ENCODE measurements at places on chromosomes 12 and 14.
A peak's percentile ranks its signal among the peaks of the same experiment; 100 is the strongest.

DNA sequence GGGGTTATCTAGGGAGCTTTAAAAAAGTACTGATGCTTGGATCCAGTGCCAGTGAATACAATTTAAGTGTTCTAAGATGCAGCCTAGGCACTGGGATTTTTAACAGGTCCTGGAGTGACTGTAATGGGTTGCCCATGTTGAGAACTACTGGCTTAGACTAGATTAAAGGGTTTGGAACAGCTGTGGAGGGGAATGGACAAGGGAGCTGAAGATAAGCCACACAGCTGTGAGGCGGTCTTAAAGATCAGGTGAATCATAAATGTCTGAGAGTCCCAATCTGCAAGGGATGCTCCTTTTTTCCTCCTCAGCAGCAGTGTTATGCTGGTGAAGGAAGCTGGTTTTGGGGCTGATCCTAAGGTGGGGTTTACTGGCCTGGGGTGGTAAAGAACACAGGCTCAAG is 35.5 kb upstream of the FRMD6 start:
- no peak for DNase-seq

DNA sequence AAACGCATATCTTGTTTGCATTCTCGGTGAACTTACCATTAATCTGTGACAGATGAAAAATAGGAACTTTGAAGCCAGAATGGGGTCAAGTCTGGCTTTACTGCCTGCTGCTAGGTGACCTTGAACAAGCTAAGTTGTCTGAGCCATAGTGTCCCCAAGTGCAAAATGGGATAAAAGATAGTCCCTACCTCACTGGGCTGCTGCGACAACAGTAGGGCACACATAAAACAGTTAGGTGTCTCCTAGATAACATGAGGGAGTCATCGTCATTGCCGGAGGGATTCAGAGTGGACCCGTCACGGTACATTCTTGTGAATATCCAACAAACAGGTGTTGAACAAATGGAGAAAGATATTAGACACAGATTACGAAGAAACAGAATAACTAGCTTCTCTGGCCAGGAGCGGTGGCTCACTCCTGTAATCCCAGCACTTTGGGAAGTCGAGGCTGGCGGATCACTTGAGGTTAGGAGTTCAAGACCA is 71.2 kb downstream of the NINJ2 start:
- DNase-seq, result no peak

GRCh38 chr14:79496701-79497100 is 714.6 kb downstream of the DIO2 start:
- no peak for DNase-seq

- no peak for DNase-seq
Measured at GRCh38 chr12:100249941-100250340, 16.9 kb downstream of the DEPDC4 start.

GRCh38 chr12:19382111-19382526 is 57.2 kb upstream of the AEBP2 start:
- DNase-seq, result peak; percentile 46

- DNase-seq, result no peak
Measured at GRCh38 chr14:54794159-54794558, 108.5 kb downstream of the GCH1 start.

- no peak for DNase-seq
Measured at GRCh38 chr14:37198273-37198598, 499 bp downstream of the MIPOL1 start.

DNA sequence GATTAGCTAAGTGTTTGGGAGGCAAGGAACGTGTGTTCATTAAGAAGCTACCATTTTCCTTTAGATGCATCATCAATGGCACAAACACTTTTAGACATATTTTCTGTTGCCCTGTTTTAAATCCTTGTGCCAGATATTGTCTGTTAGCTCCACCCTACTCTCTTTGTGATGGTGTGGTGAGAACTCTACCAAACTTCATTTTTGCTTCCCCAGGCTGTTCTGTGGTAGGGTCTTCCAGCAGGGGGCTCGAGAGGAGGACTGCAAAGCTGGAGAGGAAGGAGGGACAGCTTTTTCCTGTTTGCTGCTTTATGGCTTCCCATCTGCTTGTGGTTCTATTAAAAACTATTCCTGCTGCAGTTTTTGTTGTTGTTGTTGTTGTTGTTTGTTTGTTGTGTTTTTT is 23.8 kb upstream of the STRAP start:
- DNase-seq, result no peak

DNA sequence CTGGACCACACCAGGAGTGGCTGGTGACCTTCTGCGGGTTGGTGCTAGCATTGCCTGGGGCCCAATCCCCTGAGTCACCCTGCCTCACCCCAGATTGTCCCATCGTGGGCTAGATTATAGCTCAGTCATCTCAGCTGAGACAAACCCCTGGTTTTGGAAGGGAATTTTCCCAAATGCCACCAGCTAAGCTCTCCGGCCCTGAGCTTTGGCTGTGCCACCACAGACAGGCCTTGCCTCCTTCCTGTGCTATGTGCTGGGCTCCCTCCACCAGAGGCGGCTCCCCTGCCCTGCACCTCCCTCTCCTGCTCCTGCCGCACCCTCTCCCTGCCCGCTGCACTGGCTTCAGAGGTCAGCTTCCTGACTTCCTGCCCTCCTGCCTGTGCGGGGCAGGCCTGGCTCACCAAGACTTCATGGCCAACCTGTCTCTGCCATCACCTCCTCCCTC is 196.3 kb downstream of the TSPAN9 start:
- DNase-seq, result no peak

GRCh38 chr12:112801055-112801454 is 9.5 kb downstream of the RPH3A start:
- no peak for DNase-seq

DNA sequence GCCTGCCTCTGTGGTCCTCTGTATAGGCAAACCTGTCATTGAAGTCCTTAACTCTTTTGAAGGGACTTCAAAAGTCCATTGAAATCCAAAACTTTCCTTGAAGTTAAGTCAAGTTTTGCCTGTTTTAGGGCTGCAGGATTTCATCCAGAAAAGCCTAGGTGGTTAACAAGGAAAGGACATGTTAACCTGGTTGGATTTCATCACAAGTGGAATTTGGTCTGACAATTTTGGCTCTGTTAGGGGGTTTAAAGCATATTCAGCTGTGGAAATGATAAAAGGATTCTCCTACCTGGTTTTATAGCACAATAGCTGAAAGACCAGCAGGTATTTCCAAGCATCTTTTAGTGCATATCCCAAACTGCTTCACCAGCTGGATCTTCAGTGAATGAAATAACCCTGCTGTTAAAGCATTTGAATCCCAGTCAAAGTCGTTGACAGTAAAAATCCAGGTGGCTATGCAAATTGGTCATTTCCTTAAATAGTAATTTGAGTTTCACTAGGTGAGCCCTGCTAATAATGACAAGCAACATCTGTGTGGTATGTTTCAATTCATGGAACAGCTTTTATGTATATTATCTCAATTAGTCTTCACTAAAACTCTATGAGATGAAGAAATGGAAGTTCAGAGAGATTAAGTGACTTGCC is 400.5 kb downstream of the ETNK1 start:
- DNase-seq, result no peak

Data from GM04504 (cell line).